ENCODE measurements at places on chromosomes 5 and 9. TPM values are rescaled to one million over a fixed set of nuclear protein-coding genes. Genes with fewer than 3 reads are reported as not detected.

DNA sequence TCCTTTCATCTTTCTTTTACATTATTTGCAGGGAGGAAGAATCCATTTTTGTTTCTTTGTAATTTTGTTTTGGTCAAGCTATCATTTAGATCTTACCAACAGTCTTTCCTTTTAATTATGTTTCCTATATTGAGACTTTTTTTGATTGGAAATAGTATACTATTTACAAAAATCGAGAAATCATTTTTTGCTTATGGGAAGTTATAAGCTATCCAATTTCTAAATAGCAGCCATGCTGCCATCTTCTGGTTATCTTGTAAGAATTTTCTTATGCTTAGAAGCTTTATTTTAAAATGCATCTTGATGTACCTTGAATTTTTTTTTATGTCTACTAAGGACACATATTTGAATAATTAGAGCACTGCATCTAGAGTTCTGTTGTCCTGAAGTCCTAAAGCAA, 821.2 kb downstream of the PTPRD start:
- DNase-seq, result no peak
- no peaks in the 10 kb centered on the region for H3K36me3 ChIP-seq
- H3K4me3 ChIP-seq, result no peak overlapping the region
- H3K27ac ChIP-seq, result no peak overlapping the region

GRCh38 chr5:158907856-158908255, 191.9 kb downstream of the EBF1 start:
- H3K27ac ChIP-seq, result no peak overlapping the region
- H3K4me3 ChIP-seq, result no peak overlapping the region
- H3K27me3 ChIP-seq, result no peaks in the 10 kb centered on the region
- H3K36me3 ChIP-seq, result no peaks in the 10 kb centered on the region

GRCh38 chr5:7878381-7878873, 9.5 kb downstream of the MTRR start:
- no peaks in the 10 kb centered on the region for H3K27me3 ChIP-seq
- DNase-seq, result no peak
- H3K4me1 ChIP-seq, result no peaks in the 10 kb centered on the region
- H3K4me3 ChIP-seq, result no peak overlapping the region

DNA sequence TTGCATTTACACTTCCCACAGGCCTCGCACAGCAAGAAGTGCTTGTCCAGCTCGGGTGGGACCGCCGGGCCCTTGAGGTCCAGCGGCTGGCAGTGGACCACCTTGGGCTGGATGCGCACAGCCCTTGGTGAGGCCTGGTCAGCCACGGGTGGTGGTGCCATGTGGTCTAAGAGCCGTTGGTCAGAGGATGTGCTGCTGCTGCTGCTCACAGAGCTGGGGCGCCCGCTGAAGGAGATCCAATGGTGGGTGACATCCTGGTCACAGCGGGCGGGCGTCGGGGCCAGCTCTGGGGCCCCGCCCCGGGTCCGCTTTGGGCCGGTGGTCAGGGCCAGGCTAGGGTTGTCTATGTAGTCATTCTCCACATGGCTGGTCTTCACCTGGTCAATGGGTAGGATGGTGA, 10.2 kb downstream of the SPRY4 start:
- DNase-seq, result no peak
- no peaks in the 10 kb centered on the region for H3K4me1 ChIP-seq
- no peaks in the 10 kb centered on the region for H3K27me3 ChIP-seq
- no peaks in the 10 kb centered on the region for H3K36me3 ChIP-seq
- no peak overlapping the region for H3K4me3 ChIP-seq

Gene SPINK4
- not detected for total RNA-seq

Gene SHB
- total RNA-seq, result 19.6 TPM
